ENCODE measurements at places on chromosomes 7 and 10.

- no peak for DNase-seq
These were observed 751.9 kb upstream of the POT1 start for GRCh38 chr7:125681508-125681907.

GRCh38 chr10:26755443-26755903, 58.0 kb downstream of the PDSS1 start:
- DNase-seq: peak; percentile 27

DNA sequence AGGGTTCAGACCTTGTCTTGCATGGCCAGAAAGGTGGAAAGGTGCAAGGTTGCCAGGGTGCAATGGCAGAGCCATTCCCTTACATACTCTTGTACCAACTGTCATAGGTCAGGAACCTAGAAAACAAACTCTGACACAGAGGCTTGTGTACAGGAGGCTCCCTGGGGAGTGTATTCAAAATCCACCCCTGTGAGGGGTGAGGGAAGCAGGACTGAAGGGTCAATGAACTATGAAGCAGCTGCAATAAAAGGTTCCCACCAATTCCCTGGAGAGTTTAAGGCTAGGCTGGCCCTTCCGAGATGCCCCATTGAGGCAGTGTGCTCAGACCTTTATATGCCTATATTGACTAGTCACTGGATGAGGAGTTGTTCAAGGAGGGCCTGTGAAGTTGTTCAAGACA, 13.9 kb upstream of the CUZD1 start:
- no peak for DNase-seq

GRCh38 chr10:83553366-83553765, 585.9 kb upstream of the GHITM start:
- no peak for DNase-seq

DNA sequence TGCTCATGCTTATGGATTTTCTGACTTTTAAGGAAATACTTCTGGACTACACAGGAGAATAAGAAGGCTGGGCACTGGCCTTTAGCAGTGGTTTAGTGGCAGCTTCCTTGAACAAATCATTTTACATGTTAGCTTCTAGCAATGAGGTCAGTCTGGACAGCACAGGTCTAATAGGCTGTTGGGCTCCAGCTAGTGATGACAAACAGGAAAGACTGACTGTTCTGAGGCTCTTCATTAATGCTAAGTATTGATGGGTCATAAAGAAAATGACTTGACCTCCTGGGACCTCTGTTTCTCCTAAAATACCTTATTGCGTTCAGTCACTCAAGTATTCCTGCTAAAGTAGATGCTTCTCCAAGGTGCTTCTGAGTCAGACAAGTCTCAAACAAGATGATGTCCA, 4.9 kb upstream of the RHOBTB1 start:
- no peak for DNase-seq

- DNase-seq: peak; percentile 50
These were observed 38.5 kb downstream of the MLLT10 start for GRCh38 chr10:21572578-21572977.

DNA sequence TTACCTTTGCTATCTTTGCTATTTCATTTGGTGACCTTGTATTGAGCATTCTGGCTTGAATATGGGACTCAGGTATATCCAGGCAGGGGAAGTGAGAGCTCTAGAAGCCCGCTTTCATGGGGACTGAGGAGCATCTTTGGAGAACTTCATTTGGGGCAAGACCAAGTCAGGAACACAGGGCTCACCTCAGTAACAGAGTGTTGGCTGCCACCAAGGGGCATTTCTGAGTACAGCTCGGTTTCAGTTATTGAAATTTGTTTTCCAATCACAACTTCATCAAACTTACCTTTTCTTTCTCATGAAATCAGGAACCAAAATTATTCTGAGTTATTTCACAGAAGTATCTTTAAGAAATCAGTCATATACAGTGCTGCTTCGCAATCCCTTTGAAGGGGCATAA, 337.2 kb downstream of the C7orf25 start:
- no peak for DNase-seq

GRCh38 chr10:79185067-79185774, 116.5 kb downstream of the ZMIZ1 start:
- no peak for DNase-seq
